ENCODE measurements at places on chromosomes 12 and 14.
A peak's percentile ranks its signal among the peaks of the same experiment; 100 is the strongest.

- no peak for DNase-seq
Observed at GRCh38 chr14:90604356-90604755, 207.5 kb downstream of the CALM1 start.

DNA sequence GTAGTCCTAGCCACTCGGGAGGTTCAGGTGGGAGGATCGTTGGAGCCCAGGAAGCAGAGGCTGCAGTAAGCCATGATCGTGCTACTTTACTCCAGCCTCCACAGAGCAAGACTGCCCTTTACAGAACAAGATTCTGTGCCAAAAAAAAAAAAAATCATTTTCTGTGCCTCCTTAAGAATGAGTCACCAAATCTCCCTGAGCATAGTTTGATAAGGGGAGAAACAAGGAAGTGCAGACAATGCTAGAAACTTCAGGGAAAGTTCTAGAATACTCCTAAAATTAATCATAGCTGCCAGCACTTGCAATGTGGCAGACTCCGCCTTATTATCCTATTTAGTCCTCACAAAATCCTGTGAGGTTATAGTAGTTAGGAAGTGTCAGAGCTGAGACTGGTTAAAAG, 74.5 kb downstream of the KCNK10 start:
- no peak for DNase-seq

- no peak for DNase-seq
Observed at GRCh38 chr12:26723379-26724308, 109.3 kb downstream of the ITPR2 start.

DNA sequence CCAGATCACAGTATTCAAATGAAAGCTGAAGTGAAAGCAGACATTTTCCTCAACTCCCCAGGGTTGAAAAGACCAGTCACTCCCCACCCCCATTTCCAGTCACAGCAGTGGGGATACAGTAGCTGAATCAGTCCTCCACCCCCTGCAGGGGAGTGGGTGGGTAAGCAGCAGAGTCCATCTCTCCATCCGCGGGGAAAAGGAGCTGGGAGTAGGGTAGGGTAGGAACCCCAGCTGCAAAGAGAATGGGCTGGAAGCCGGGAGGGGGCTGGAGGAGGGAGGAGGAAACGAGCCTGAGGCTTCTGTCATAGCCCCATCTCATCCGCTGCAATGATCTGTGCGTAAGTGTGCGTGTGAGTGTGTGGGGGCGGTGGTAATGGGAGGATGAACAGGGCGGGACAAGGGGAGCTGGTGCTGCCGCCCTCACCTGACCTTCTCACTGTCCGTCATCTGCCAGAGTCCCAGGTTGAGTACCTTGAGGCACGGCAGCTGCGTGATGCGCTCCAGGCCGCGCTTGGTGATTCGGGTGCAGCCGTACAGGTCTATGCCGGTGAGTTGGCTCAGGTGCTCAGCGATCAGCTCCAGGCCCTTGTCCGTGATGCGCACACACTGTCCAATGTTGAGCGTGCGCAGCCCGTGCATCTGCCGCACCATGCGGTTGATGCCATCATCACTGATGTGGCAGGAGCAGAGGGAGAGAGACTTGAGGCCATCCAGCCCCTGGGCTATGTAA, 1.8 kb downstream of the FBXL14 start:
- peak; percentile 75 for DNase-seq

DNA sequence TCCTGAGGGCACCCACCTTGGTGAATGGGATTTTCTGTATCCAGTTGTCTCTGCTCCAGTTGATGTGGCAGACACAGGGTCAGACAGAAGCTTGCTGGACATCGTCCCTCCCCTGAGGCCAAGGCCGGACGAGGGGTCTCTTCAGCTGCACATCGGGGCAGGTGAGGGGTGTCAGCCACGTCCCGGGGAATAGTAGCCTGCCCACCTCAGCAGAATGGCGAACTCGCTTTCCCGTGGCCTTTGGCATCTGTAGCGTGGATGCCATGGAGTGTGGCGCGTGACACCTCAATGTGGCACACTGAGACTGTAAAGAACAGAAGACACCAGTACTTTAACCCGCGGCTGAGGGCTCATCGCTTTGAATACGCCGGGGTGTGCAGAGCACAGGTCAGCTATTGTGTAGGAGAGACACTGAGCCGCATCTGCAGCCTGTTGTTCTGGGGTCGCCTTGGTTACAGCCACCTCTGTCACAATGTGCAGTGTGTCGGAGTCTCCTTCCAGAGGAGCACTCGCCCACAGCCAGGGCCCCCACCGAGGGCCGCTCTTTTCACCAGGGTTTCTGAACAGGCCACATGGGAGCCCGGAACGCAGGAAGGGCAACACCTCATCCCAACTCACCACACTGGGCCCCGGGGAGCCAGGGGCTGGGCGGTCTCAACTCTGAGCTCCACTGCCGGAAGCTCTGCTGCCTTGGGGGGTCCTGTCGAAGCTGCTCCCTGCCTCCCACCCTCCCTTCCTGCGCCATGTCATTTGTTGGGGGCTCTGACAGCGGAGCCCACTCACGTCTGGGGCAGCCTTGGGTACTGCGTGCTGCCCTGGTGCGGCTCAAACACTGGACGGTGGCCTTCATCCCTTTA, 77.0 kb downstream of the ADGRD1 start:
- DNase-seq, result no peak

DNA sequence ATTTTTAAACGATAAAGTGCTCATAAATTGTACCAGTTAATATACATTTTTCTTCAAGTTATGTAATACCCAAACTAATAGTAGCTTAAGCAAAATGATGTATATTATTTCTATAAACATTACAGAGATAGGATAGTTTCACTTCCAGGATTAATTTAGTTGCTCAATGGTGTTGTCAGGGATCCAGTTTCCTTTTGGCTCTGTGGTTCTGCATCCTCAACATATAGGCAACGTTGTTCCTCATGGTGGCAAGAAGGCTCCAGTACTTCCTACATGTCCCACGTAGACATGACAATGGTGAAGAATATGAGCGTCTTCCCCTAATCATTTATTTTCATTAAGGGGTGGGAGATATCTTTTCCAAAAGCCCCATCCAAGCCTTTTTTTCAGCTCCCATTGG, 60.7 kb upstream of the DCD start:
- DNase-seq, result no peak

- DNase-seq, result peak; percentile 66
Observed at GRCh38 chr12:716506-716905, 35.9 kb upstream of the WNK1 start.

- DNase-seq, result no peak
Observed at GRCh38 chr14:76653875-76654572, 107.2 kb upstream of the VASH1 start.

- DNase-seq, result peak; percentile 30
Observed at GRCh38 chr12:91722072-91722471, 423.6 kb downstream of the BTG1 start.

DNA sequence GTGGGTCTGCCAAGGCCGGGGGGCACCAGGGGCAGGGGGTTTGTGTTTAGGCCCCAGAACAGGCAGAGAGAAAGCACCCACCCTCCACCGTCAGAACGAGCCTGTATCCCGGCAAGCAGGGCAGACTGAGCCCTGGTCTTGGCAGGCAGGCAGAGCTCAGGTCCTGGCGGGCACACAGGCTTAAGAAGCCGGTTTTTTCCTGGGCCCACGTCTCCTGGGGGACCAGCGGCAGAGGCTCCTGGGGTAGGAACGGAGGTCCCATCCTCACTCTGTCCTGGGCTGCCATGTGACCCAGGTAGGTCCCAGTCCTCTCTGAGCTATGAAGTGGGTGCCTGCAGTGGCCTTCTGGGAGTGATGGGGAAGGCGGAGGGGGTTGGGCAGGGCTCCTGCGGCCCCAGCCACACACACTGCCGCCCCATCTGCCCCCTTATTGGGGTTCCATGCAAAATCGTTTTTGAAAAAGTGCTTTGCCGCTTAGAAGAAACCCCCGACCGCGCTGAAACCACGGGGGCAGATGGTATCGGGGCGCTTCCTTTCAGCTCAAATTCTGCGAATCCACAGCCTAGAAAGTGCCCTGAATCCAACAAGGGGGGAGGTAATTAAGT, 24.2 kb downstream of the SH2B3 start:
- DNase-seq, result peak; percentile 80

DNA sequence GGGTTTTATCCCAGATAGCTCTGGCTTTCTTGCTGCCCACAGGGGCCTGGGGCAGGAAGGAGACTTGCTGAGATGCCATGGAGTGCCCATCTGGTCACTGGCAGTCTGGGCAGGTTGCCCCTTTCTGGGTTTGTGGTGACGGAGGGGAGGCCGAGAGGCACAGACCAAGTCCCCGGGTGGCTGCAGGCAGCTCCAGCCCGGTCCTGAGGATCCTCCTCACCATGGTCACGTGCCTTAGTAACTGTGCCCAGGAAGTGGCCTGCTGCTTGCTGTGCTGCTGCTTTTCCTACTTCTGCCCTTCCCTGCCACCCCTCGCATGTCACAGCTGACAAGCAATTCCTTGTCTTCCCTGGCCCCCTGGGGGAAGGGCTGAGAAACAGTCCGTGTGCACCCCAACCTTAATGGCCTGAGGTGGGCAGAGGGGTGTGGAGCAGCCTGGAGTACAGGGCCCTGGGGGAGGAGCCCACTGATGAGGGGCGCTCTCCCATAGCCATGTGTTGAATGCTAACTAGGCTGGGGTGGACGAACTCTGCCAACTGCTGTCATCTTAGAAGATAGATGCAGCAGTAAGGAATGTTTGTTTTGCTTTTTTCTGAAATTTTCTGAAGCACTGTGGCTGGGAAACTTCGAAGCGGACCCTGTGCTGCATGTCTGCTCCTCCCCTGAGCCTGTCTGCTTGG, 54.9 kb upstream of the SRSF5 start:
- no peak for DNase-seq

DNA sequence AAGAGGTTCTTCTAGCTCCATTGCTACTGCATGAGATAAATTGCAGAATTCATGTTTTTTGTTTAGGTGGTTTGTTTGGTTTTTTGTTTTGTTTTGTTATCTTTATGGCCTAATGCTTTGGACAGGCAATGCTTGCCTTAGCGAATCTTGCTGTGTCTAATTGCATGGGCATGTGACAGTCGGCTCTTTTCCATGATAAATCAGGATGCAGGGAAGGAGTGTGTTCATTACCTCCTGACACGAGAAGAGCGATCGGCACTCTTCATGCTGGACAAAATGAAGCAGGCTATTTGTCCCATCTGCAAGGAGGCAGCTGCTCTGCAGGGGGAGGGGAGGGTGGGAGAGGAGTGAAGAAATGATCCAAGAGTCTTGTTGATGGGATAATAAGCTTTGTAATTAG, 6.5 kb downstream of the CCDC60 start:
- DNase-seq, result no peak

GRCh38 chr12:117010693-117011451, 88.3 kb downstream of the TESC start:
- DNase-seq, result no peak

GRCh38 chr12:54393743-54394142, 9.2 kb upstream of the ZNF385A start:
- no peak for DNase-seq

- DNase-seq, result no peak
Observed at GRCh38 chr12:24360057-24360456, 410.6 kb upstream of the SOX5 start.

DNA sequence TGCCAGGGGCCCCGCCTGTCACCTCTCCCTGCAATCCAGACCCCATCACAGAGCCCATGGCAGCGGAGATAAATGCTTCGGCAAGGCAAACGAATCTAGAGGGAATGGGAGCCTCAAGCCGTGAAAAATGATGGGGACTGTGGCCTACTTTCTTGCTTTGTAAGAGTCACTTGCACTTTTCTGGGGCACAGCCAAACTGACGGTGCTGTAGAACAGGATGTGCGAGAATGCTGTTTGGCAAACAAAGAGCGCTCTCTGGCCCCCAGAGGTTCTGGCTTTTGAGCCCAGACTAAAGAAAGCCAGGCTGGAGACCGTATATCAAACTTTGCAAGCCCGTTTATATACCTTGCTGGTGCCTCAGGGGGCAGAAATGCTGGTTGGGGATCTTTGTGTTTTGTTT, 108.7 kb downstream of the CACNA1C start:
- no peak for DNase-seq

DNA sequence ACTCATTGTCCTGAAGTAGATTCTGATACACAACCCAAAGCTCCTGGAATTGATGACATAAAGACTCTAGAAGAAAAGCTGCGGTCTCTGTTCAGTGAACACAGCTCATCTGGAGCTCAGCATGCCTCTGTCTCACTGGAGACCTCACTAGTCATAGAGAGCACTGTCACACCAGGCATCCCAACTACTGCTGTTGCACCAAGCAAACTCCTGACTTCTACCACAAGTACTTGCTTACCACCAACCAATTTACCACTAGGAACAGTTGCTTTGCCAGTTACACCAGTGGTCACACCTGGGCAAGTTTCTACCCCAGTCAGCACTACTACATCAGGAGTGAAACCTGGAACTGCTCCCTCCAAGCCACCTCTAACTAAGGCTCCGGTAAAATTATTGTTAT, 63.8 kb downstream of the RAD52 start:
- DNase-seq, result no peak

DNA sequence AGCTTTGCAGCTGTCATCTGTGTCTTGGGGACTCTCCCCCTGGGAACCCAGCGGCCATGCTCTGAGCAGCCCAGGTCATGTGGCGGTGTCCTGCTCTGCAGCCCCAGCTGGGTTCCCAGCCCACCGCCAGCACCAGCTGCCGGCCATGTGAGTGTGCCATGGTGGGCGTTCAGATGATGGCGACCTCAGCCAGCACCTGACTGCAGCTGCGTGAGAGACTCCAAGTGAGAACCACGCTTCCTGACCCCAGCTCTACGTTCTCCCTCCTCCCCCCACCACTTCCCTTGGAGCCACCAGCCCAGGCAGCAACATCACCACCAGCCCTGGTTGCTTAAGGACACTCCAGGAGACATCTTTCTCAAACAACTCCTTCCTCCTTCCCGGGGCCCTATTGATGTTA, 68.8 kb downstream of the SLC24A4 start:
- no peak for DNase-seq

- DNase-seq, result no peak
Observed at GRCh38 chr12:49885663-49886461, 17.8 kb downstream of the FAIM2 start.

All from activated naive CD8-positive, alpha-beta T cell treated with anti-CD3 and anti-CD28 coated beads for 36 hours (primary cell).